AG08396 (cell line): ENCODE measurements at places on chromosomes 5 and 9.
A peak's percentile ranks its signal among the peaks of the same experiment; 100 is the strongest.

GRCh38 chr9:98402019-98402840, 146.8 kb upstream of the TBC1D2 start:
- DNase-seq = no peak

- DNase-seq = no peak
Observed at GRCh38 chr9:81344366-81344765, 345.0 kb downstream of the TLE1 start.

- peak; percentile 7 for DNase-seq
Observed at GRCh38 chr5:87411973-87412629, 629 bp downstream of the CCNH start.

- DNase-seq = no peak
Observed at GRCh38 chr9:17719053-17719452, 140.2 kb downstream of the SH3GL2 start.

- peak; percentile 82 for DNase-seq
Observed at GRCh38 chr5:43514471-43514815, 505 bp downstream of the C5orf34 start.

GRCh38 chr5:121681229-121681855, 170.3 kb upstream of the FTMT start:
- DNase-seq = no peak

DNA sequence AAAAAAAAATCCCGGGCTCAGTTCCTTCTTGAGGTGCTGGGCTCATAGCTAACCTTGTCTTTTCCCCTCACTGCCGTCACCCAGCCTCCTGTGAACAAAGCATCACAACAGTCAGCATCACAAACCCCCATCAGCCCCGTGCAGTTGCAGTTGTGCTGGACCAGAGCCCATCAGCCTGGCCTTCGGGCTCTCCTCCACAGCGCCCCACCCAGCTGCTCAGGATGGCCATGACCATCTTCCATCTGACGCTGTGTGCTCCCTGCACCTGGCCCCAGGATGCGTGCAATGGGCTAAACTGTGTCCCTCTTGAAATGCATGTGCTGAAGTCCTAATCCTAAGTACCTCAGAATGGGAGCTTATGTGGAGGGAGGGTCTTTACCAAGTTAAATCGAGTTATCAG, 48.1 kb downstream of the NSUN2 start:
- no peak for DNase-seq

- no peak for DNase-seq
Observed at GRCh38 chr5:9483779-9484178, 62.1 kb downstream of the SEMA5A start.

- peak; percentile 65 for DNase-seq
Observed at GRCh38 chr9:95284162-95285080, 33.1 kb downstream of the FANCC start.

DNA sequence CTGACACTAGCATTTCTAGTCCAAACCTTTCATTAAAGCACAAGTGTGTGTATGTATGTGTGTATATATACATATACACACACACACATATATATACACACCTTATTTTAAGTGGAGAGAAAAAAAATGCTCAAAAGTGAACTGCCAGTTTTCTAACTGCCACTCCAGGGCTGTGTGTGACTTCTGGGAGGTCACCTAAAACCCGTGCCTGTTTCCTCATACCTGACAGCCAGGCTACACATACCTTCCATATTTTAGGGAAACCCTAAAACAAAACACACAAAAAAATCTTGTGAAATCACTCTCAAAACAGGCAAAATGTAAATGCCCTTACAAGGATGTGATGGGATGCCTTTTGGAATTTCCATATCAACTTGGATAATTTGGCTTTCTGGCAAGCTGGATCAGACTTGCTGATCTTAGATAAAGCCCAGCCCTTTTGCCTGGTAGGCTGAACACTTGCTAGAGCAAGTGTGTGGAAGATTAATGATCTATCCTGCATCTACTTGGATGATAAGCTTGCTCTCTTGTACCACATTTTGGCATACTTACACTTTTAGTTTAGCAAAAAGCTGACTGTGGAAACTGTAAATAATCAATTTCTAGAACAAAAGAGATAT, 127.8 kb downstream of the GNAQ start:
- no peak for DNase-seq

GRCh38 chr9:34505370-34506120, 17.2 kb downstream of the ENHO start:
- DNase-seq = no peak
